Germinal center (tissue), 1 donor: ENCODE measurements at places on chromosomes 4 and X.

DNA sequence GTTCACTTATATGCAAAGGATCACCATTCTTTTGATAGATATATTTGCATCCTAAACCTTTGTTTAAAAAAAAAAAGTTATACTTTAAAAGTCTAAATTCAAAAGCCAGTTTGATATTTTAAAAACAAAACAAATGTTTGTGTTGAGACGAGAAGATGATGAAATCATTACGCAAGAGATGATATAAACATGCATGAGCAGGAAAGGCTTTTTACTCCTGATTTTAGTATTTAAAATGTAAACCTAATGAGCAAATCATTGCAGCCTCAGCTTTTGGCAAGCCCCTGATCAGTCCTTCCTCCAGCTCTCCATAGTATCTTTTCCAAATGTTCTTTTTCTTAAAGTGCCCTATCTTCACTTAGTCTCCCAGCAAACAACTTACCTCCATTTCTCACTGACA, 115.6 kb downstream of the ARAP2 start:
- DNase-seq = no peak

- no peak for DNase-seq
Measured at GRCh38 chr4:107693132-107693531, 26.9 kb downstream of the PAPSS1 start.

GRCh38 chr4:70496231-70496630, 22.1 kb upstream of the AMTN start:
- DNase-seq = no peak

GRCh38 chrX:112571388-112571787, 108.3 kb downstream of the LHFPL1 start:
- DNase-seq = no peak

DNA sequence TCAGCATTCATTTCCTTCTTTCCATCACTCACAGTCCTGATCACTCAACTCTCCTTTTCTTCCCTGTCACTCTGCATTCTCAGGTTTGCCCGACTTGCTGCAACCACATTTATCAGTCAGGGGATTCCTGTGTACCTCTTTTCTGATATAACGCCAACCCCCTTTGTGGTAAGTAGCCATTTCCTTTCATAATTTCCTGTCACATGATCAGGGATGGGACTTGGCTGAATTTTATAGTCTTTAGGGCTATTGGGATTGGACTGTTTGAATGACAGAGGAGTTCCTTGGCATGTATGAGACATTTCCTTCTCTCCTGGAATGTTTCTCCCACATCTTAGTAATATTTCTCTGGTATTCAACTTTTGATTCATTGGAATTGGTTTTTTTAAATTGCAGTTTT, 11.0 kb downstream of the PGM2 start:
- DNase-seq = no peak

- DNase-seq = peak; percentile 14
Measured at GRCh38 chr4:20684852-20685763, 15.2 kb upstream of the PACRGL start.

- no peak for DNase-seq
Measured at GRCh38 chrX:98405376-98405775, 1521.7 kb downstream of the RPA4 start.

DNA sequence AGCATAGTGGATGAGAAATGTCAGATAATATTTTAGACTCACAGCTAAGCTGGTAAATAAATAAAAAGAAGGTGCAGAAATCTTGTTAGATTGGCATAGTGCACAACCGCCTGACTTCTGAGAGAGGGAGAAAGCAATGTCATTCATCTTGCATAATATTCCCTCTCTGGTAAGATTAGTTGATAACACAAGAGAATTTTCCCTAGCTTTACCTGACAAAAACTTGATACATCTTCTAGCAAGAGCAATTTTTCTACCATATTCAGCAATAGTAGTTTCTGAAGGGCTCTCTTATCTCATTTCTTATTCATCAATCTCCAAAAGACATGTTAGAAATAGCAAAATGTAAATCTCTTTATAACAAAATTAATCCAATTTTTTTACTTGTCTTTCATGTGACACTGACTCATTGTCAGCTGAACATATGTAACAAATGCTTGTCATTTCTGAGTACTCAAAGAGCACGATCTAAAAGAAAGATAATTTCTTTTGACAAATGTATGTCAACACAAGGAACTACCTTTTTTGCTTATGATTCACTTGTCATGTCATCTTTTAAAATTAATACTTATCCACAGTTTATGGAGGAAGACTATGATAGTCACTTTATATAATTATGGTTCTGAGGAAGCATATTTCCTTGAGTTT, 240.0 kb downstream of the ARAP2 start:
- no peak for DNase-seq

DNA sequence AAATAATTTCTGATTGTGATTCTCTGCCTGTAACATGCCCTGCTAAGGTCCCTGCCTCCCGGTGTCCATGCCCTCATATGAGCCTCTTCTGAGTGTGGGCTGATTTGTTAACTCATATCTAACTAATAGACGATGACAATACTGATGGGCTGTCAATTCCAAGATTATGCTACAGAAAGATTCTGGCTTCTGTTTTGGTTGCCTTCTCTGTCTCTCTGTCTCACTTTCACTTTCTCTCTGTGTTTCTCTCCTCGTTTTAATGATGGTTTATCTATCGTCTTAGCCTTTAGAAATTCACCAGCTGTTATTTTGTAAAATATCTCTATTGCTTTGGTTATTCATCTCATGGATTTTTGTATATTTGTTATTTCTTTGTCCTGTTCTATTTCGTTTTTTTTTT, 312.5 kb upstream of the ANXA10 start:
- no peak for DNase-seq

- DNase-seq = no peak
Measured at GRCh38 chrX:56803850-56804681, 75.0 kb downstream of the NBDY start.

GRCh38 chr4:155692361-155692760, 25.7 kb downstream of the GUCY1A1 start:
- DNase-seq = no peak

- no peak for DNase-seq
Measured at GRCh38 chr4:3407930-3408792, 33.6 kb upstream of the HGFAC start.

DNA sequence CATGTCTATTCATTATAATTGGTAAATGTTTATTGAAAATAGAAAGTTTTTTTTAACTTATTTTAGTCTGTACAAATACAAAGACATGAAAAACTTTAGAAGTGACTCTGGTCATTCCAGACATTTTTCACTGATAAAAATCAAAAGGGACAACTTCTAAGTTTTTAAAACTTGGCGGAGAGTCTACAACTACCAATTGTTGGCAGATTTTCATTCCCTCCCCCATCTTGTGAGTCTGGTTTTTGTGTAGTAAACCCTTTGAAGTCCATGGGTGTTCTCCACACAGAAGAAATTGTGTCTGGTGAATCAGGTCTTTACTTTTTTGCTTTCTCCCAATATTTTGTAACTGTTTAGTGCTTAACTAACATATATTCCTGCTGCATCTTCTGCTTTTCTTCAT, 336.5 kb downstream of the PDGFC start:
- DNase-seq = no peak

- no peak for DNase-seq
Measured at GRCh38 chrX:24150898-24151297, 1.4 kb downstream of the ZFX start.

GRCh38 chr4:6229095-6229494, 28.7 kb upstream of the JAKMIP1 start:
- no peak for DNase-seq

GRCh38 chr4:144115519-144115918, 25.0 kb downstream of the GYPA start:
- DNase-seq = no peak

GRCh38 chr4:100424376-100424775, 93.4 kb downstream of the EMCN start:
- no peak for DNase-seq

- no peak for DNase-seq
Measured at GRCh38 chr4:41787931-41788330, 39.4 kb upstream of the PHOX2B start.

DNA sequence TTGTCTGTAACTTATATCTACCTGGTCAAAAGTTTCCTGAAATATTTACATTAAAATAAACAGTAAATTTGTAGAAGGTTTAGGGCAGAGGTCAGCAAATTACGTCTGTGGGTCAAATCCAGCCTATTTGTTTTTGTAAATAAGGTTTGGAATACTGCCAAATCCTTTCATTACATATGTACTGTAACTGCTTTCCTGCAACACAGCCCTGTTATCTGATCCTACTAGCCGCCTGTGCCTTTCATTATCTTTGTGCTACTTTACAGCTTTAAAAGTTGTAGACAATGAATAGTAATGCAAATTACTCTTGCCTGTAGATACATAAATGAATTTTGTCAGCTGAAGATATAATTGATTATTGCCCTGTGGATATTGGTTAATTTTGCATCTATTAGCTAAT, 369.6 kb upstream of the SLC7A11 start:
- DNase-seq = no peak

- DNase-seq = no peak
Measured at GRCh38 chrX:2320580-2321327, 180.0 kb downstream of the DHRSX start.

DNA sequence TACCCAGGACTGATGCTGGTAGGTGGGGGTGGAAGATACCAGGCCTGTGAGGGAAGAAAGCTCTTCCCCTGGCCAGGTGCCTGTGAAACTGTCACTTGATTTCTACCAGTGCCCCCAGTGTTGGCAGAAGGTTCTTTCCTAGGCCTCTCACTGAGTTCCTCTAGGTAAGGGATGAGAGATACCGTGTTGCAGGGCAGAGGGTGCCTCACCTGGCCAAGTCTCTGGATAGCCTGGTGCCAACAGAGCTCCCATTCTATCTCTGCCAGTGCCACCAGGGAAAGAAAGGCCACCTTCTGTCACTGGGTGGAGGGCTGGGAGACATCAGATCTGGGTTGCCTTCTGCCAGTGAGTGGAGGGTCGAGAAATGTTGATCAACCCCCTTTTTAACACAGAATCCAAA, 94.1 kb downstream of the RTL5 start:
- no peak for DNase-seq

DNA sequence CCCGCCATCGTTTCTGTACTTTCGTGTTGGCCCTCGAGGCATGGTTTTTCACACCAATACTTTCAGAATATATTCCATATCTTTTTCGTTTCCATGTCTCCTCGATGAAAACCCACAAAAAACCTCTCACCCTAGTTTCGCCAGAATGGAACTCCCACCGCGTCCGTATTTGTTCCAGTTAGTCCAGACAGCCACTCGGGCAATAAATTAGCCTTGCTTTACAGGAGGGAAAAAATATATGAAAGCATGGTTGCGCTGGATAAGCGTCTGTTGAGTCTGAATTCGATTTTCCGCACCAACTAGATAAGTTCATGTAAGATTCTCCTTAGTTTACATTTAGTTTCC, 550 bp upstream of the CHM start:
- DNase-seq = no peak

GRCh38 chr4:88448889-88449288, 8.0 kb upstream of the HERC5 start:
- DNase-seq = no peak

DNA sequence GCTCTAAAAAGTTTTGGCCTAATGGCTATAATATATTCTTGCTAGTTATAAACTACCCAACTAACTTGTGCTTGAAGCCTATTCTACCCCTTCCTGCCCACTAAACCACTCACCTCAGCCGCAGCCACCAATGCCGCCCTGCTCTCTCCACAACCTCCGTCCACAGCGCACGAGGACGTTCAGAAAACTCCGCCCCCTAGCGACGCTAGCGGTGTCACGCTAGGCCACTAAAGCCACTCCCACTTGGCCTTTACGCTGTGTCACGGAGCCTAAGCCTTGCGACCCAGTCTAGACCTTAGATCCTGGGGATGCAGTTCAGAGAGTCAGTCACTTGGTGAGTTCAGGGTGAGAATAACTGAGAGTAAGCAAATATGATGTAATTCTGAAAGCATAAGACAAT, at the start of gene TEX11:
Gene TEX11, minus strand, starts transcription at position 171 of the 400 bp plus-strand sequence. CDS start 922 bp downstream, outside the sequence.
- DNase-seq = no peak
